B cell (primary cell): ENCODE measurements at places on chromosomes 12 and 14. TPM values are rescaled to one million over a fixed set of nuclear protein-coding genes. Genes with fewer than 3 reads are reported as not detected.

- no peak for DNase-seq
Observed at GRCh38 chr14:51607711-51608110, 44.0 kb upstream of the FRMD6 start.

GRCh38 chr14:61582815-61583214 lies 112.5 kb upstream of the HIF1A start:
- no peak for DNase-seq

- no peak for DNase-seq
Observed at GRCh38 chr12:8917751-8918150, 3.4 kb downstream of the PHC1 start.

- DNase-seq = peak; percentile 27
Observed at GRCh38 chr14:70814466-70814865, 5.2 kb upstream of the MAP3K9 start.

DNA sequence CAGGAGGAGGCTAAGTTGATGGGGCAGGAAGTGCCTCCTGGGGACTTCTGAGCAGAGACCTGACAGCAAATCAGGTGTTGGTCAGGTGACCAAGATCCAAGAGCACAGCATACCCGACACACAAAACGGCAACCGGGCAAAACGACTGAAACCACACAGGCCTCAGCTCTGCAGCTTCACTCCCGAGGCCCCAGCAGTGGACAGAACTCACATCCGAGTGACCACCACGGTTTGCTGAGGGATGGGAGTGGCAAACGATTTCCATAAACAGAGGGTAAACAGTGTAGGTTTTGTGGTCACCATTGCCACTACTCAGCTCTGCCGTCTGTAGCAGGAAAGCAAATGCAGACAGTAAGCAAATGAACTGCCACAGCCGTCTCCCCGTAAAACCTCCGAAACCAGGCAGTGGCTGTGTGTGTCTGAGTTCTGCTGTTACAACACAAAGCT lies 14.4 kb downstream of the CHFR start:
- no peak for DNase-seq

RND1 gene
- 18.7 and 19.5 TPM in 2 replicates for total RNA-seq

GRCh38 chr12:52250048-52250990 lies 17.3 kb downstream of the KRT7 start:
- DNase-seq = no peak
